ENCODE measurements at places on chromosomes 2 and 18.

- no peak for DNase-seq
These were observed 2.6 kb upstream of the CHRND start for GRCh38 chr2:232523402-232523681.

GRCh38 chr2:69505710-69506109 lies 68.5 kb upstream of the NFU1 start:
- no peak for DNase-seq

DNA sequence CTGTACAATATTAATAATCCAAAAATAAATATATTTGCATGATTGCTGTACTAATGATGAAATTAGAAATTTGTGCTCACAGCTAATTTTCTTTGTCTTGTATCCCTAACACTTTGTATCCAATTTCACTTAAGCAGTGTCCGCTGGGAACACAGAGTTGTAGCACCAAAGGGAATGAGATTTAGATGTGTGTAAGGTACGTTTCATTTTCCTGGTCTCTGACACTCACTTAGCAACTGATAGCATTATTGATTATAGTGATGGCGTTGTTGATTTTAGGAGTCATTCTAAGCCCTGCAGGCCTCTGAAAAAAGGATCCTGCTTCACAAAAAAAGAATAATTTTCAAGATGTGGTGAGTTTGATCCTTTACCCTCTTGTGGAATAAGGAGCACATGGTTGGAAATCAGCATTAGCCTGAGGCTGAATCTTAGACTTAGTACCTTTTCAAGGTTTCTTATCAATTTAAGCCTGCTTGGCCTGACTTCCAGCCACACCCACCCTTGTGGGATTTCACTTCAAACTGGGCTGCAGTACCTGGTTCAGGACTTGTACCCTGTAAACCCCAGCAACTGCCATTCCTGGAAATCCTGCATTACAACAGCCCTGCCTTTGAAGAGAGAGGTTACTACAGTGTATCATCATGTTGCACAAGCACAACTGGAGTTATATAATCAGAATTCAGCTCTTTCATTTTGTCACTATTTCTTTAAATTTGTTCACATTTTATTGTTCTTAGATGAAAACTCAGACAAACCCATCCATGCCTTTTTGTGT lies 116.2 kb downstream of the RND3 start:
- no peak for DNase-seq

DNA sequence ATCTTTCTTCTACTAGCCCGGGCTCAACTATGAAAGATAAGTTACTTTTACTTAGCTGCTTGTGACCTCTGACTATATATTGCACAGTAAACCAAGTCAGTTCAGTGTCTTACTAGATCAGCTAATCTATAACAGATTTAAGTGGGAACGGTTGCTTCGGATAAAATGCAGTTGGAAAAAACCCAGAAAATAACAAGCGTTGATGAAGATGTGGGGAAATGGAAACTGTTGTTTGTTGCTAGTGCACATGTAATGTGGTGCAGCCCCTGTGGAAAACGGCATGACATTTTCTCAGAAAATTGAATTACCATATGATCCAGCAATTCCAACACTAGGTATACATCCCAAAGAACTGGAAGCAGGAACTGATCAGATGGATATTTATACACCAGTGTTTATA lies 248.5 kb downstream of the PRKCE start:
- no peak for DNase-seq

DNA sequence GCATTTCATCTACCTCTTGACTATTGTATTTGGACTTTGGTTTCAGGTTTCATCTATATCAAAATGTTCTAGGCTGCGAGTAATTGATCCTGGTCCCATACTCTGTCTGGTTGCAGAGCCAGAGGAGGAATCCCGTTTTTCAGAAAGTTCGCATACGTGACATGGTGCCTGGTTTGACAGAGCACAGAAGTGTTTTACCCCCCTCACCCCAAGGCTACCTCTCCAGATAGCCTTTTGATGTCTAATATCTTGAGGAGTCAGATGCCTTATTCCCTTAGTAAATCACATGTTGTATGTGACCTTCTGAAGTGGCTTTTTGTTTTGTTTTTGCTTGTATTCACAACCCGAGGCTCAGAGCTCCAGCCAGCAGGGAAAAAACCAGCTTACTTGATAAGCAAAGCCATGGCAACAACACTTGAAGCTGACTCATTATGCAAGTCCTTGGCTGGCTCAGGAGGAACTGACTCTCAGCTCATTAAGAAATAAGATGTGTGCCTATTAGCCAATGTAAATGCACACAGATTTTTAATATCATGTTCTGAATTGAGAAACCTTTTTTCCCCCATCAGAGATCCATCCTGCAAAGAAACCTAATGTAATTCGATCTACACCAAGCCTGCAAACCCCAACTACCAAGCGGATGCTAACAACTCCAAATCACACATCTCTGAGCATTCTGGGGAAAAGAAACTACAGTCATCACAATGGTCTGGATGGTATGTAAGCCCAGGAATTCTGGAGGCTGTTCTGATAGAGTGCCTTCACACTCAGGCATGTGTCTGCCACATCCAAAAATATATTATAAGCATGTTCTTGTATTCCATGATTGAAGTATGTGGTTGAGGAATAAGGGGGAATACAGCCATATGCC lies 41.4 kb downstream of the OXER1 start:
- peak; percentile 2 for DNase-seq

DNA sequence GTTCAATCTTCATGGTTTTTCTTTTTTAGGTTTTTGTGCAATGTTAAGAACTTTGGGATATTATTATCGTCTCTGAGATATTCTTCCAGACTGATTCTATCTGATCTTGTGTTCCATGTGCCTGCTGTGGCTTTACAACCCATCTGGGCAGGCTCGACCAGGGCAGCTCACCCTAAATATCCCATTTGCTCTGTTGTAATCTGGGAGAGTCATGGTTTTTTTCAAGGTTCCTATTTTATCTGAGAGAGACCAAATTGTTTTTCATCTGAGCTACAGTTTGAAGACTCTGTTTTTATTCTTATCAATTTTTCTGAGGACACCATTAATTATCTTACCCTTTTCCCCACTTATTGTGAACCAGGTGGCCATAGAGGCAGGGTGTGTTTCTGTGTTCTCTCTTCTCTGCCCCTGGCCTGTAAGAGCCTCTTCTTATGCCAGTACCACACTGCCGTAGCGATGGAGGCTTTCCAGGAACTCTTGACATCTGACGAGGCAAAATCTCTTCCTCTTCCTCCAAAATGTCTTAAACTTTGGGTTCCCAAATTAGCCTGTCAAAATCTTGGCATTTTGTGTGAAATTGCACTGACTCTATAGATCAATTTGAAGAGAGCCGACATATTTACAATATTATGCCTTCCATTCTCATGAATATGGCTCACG lies 3.1 kb downstream of the SP140L start:
- no peak for DNase-seq

GRCh38 chr2:199910338-199911051 lies 598 bp upstream of the C2orf69 start:
- DNase-seq: no peak

DNA sequence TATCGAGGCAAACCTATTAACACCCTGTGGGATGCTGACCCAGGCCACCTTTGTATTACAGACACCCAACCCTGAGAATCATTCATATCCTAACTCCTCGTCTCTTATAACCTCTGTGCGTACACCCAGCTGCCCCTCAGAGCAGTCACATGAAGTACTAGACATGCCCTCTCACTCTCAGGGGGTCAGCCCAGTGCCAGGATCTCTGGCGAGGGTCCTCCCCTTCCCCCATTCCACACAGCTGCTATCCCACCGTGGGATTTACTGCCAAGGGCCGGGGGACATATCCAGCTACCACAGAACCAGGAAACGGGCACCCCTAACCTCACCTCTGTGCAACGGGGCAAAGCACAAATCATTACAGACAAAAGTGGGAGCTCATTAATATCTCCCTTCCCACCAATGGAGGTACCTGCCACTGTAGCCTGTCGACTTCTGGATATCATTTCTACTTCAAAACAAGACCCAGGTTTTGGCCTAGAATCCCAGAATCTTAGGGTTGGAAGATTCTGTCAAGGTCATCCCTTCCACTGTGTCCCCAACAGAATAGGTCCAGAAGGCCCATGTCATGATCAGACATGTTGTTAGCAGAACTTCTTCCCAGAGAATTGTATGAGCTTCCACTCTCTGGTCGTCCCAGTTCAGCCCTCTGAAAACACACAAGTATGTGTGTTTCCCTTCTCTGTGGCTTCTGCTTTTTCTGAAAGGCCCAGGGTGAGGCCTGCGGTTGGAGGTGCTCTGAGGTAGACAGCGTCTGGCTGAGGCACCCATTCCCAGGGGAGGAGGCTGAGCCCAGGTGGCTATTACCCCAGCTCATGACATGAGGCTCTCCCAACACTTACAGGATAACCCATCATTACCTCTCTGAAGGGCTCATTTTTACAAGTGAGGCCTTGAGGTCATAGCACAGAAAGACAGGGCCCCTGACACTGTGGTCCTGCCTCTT lies 1.7 kb downstream of the TMBIM1 start:
- DNase-seq: no peak

GRCh38 chr2:75787532-75788132 lies 76.9 kb upstream of the GCFC2 start:
- peak; percentile 29 for DNase-seq

DNA sequence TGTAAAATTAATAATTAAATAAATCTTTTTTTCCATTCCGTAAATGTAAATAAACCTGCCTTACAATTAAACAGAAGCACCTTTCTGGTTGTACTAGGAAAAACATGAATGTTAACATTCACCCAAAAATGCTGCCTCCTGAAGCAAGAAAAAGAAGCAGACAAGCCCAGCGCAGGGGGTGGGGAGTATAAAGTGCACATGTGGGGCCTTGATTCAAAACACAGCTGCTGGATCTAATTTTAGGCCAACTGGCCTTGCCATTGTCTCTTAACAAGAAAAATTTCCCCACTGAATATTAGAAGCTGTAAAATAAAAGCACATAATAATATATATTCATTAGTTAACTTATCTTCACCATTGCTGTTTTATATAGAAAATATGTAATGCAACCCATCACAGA lies 28.3 kb downstream of the TCF4 start:
- DNase-seq: no peak

DNA sequence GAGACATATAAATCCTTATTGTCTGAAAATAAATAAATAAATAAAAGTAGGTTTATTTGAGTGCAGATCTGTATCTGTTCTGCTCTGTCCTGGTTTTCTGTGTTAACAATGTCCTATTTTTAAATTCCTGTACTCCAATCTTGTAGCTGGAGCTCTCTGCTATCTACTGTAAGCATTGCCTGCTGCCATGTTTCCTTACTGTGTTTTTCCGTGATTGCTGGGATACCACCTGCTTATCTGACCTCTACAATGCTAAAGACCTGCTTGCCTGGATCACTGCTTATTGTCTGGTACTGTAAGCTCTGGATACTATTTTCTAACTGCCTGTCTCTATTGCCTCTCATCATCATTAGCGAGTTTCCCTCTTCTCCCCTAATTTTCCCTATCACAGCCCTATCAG lies 11.6 kb downstream of the PTPN4 start:
- DNase-seq: no peak

DNA sequence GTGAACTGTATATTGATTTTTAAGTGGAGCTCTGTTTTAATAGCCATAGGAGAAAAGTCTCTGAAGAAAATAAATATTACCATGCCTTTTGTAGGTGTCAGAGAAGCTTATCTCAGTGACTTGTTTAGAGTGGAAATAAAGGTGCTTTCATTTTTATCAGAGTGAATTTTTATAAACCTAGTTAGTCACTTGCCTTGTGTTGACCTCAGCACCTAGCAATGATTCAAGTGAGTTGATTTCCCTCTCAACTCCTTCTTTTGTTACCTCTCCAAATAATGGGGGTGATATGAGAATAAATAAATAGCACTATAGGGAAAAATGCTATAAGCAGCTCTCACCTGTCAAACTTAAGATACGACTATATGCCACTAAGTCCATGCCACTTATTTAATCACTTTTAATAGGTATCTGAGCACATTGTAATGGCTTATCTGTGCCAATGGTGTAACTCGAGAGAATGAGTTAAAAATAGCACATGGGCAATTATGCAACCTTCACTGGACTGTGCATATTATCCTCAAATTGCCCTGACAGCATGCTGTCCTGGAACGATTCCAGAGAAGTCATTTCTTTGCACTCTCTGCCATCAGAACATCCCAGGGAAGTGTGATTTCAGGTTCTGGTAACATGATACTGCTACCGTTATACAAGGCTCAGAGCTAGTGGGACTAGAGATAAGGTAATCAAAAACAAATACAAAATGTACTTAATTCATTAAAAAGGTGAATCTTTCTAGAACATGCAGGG lies 290.8 kb downstream of the CCDC85A start:
- peak; percentile 81 for DNase-seq

DNA sequence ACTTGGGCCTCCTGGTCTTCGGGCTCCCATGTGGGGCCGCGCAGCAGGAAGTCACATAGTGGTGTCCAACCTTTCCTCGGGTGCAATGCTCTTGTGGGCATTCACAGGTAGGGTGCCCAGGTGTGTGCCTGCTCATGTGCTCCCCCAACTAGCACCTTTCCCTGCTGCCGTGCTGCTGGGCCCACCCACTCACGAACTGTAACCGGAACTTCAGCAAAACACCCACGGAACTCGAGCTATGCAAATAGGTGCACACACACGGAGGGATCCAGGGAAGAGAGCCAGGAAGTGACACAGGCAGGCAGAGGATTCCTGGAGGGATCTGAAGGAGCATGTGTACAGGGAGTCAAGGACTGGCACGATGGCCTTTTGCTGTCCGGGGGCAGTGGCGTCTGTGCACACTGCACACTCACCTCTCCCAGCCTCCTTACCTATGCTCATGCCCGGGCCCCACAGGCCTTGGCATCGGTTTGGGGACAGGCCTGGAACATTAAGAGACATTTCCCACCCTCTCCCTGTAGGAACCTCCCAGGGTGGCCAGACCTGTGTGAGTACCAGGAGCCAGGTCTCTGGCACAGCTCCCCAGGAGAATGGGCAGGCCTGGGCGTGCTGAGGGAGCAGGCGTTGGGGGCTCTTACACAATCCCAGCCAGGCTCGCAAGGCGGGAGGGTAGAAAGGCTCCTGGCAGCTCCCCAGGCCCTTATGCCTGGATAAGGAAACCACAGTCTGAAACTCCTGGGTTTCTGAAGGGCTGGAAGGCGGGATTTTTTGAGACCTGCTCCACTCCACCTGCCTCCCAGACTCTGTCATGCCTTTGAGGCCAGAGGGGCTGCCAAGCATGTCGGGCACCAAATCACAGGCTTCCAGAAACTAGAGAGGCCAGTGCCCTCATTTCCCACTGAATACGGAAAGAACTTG lies 6.6 kb upstream of the PTMA start:
- DNase-seq: no peak

GRCh38 chr2:10659898-10660568 lies 29.7 kb downstream of the NOL10 start:
- DNase-seq: no peak

Measured in NCI-H1092 (cell line).